Activated CD8-positive, alpha-beta memory T cell treated with anti-CD3 and anti-CD28 coated beads for 24 hours (primary cell): ENCODE measurements at places on chromosomes 5 and 9.

GRCh38 chr5:113311301-113311700 is 123.5 kb downstream of the TSSK1B start:
- no peak for DNase-seq

DNA sequence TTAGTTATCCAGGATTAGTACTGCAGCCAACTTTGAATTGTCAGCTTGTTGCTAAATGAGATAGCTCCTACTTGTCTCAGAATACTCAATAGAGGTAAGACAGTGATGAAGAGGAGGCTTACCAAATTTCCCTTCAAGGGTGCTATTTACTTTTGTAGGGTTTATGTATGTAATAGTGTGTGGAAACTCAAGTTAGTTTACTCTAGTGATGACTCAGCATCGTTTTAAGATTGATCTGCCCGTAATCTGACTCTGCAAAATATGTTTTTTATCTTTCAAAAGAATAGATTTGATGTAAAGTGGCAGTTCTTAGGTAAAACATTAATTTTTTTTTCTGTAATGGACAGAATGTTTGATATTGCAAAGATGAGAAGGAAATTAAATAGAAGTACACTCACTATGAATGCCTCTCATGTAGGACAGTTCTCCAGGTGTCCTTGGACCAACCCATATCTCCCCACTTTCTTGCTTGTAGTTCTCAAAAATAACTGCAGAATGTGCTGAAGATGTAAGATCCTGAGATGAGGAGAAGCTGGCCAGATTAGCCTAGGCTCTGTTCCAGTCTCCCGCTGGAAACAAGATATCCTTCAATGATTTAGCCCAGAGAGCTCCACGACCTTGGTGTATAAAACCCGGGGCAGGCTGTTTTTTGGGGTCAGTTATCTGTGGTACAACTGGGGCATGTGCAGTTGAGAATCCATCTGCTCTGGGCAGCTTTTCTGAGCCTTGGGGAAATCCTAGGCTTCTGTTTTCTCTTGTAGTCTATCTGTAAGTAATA is 24.4 kb upstream of the MROH2B start:
- no peak for DNase-seq

GRCh38 chr5:58327289-58327688 is 132.6 kb downstream of the PLK2 start:
- DNase-seq: no peak

DNA sequence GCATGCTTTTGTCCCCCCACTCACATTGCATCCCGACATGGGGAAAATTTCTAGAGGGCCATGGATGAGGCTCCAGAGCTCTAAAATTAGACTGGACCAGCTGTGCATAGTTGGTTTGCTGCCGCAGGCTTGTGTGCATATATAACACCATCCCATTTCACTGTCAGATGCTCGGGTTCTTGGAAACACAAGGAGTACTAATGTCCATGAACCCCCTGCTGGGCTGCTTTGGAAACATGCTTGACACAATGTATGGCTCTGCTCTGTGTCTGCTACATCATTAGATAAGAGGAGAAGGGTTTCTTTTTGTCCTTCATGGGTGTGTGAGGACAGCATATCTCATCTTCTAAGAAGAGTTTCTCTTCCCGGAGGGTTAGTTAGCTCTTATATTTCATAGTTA is 292.1 kb upstream of the RORB start:
- DNase-seq: no peak

DNA sequence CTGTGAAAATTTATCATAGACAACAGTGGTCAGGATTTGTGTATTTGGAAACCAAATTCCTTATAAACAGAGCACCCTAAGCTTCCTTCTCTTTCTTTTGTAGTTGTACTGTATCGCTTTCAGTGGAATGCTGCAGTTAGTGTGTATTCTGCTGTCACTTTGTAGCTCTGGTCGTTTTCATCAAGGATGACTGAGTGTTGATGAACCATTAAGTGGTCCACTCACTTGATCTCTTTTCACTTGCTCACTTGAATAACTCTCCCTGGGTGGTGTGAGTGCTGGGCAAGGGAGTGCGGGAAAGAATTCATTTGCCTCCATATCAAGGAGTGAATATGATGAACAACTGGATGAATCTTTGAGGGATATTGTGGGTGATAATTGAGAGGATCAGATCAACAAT is 1225.7 kb upstream of the WWC1 start:
- DNase-seq: no peak

GRCh38 chr5:96187309-96188027 is 225.8 kb upstream of the ELL2 start:
- DNase-seq: no peak

DNA sequence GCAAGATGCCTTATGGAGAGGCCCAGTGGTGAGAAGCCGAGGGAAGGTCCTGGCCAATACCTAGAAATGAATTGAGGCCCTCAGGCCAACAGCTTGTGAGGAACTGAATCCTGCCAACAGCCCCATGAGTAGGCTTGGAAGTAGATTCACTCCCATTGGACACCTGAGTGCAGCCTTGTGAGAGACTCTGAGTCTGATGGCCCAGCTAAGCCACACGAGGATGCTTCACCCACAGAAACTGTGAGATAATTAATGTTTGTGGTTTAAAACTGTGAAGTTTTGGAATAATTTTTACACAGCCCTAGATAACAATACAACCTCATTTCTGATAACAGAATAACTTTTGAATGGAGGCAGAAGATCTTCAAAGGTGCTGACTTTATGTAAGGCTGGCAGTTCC is 65.9 kb upstream of the DAP start:
- no peak for DNase-seq
